ENCODE measurements at places on chromosomes 6 and 20.

- no peak for DNase-seq
Measured at GRCh38 chr20:6311841-6312655, 189.2 kb upstream of the FERMT1 start.

DNA sequence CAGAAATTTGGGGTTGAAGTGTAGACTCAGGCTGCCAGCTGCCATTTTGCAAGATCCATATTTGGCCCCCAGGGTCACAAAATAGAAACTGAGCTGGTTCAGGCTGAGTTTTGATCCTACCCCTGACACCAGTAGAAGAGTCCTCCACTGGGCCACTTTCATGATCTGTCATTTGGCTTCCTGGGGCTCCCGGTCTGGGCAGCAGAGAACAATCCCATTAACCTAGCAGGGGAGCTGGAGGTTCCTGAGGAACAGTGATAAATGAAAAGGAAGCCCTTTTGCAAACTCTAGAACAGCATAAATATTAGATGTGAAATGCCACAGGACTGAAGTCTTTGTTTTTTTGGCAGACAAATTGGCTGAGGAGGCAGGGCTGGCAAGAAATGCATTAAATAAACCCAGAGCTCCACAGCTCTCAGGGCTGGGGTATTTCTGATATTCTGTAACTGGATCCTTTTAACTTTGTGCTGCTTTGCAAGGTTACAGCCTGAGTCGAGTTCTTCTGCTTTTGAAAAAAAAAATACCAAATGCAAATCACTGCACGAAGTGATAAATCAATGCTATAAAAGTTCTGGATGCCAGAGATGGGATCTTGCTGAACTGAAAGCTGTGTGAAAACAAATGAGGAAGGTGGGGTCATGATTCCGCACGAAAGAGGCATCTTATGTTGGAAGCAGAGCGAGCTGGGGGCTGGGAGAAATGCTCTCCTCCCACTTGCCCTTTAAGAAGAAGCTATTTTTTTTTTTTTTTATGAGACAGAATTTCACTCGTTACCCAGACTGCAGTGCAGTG, 64.4 kb downstream of the SULF2 start:
- no peak for DNase-seq

DNA sequence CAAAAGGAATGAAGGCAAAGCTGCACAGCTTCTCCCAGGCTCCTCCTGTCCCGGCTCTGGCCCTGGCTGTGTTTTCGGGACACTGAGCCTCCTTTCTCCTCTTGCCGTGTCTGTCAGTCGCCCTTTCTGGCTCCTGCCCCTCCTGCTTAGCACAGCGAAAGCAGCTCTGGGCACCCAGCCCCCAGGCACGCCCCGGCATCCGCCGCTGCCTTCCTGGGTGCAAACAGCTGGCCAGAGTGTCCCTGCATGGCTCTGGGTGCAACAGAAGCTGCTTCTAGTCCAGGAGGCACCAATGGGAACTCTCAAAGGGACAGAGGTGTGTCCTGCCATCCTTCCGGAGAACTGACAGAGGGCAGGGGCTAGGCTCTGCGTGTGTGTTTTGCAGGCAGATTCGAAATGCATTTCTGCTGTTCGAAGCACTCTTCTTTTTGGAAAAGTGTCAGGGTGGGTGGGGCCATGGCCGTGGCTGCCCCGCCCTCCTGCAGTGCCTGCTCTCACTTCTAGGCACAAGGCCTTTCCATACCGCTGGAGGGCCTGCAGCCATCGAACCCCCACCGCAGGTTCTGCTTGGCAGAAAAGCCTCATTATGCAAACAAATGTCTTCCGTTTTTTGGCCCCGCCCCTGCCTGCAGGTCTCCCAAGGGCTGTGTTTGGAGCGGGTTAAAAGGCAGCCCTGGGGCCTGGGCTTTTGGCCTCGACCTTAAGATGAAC, 15.5 kb downstream of the COL9A3 start:
- DNase-seq, result peak; percentile 12

DNA sequence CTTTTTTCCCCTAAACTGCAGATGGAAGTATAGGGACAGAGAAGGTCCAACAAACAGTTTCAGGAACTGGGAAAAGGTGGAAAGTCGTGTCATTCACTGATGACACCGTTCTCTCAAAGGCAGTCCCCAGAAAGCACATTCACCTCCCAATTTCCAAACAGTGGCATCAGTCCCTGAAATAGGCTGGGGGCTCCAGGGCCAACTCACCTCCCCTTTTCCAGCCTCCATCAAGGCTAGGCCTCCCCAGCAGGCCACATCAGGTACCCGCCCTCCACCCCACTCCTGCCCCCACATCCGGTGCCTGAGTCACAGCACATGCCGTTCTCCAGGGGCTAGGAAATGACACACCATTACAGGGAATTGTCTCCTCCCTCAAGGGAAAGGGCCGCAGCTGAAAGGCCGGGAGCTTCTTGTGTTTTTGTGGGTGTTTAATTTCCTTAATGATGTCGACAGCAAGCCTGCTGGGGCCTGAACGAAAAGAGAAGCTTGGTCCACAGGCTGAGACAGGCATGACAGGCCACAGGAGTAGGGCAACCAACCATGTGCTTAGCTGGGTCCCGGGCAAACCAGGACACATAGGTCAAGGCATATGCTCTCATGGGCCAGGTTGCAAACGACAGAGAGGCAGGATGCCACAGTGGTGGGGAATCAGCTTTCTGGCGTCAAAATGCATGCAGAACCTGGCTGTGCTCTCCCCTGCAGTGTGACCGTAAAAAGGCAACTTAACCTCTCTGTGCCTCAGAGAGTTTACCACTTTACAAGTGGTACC, 39.2 kb downstream of the ZMYND8 start:
- peak; percentile 93 for DNase-seq

DNA sequence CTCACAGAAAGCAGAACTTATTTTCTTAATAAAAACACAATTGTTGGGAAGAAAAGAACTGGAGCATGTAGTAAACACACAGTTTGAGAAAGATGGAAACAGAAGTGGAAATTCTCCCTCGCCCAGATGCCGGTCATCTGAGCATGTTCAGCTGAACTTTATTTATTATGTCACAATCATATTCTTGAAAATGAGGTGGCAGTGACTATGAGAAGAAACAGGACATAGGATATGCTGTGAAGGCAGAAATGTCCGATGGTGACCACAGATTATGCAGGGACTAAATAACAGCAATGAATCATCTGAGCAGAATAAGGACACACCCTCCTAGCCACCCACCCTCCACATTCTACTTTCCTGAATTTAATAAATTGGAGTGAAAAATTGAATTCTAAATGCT, 425.3 kb upstream of the NOX3 start:
- DNase-seq, result peak; percentile 15

DNA sequence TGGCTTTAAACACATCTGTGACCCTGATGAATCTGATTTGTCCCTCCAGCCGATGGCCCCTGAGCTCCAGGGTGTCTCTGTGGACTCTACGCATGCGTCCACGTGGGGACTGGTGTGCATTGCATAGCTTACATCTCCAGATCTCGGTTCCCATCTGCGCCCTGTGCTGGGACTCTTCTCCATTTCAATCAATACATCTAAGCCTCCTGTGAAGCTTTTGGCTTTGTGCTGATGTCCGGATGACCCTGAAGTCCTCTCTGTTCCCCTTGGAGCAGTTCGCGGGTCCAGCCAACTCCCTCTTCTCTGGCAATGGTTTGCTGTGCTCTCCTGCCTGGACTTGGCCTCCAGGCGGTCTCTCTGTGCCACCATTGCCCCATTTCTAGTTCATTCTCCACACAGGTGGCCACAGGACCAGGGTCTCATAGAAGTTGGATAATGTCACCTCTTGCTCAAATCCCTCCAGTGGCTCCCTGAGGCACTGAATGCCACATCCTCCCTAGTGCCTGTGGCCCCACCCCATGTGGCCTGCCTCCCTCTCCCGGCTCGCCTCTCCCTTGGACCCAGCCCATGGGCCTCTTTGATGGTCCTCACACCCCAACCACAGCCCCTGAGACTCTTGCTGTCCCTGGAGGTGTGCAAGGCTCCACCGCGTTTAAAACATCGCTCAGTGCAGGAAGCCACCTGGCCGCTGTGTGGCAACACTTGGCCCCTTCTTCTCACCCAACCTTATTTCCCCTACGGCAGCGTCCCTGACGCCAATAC, 155.4 kb downstream of the SYCP2 start:
- DNase-seq, result no peak

DNA sequence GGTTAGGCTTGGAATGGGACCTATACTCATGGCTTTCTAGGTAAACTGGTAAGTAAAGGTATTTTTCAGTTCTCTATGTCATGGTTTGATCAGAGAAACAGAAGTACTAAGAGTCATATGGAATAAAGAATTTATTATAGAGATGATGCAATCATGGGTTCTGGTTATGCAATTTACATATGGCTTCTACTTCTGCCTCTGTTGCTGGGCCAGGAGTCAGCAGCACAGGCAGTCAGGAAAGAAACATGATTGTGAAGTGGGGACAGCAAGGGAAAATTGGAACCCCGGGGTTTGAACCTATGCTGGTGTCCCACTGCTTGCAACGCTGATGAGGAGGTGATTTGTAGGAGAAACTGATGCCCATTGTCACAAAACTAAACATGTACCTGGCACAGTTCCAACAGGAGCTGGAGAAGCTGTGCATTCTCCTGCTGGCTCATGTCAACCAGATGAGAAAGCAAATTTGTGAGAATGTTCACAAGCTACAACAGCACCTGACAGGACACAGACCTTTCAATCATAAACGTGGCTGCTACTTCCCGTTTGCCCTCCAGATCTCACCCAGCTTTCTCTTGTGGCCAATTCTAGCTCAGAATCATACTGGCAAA, 887.1 kb downstream of the TFAP2A start:
- DNase-seq, result no peak

- DNase-seq, result no peak
Measured at GRCh38 chr20:51583499-51583898, 41.0 kb upstream of the NFATC2 start.

GRCh38 chr6:153572371-153572770, 441.3 kb upstream of the RGS17 start:
- DNase-seq, result no peak

GRCh38 chr20:10022625-10023024, 12.2 kb upstream of the ANKEF1 start:
- DNase-seq, result no peak

- DNase-seq, result no peak
Measured at GRCh38 chr6:167212713-167213005, 54.9 kb upstream of the GPR31 start.

DNA sequence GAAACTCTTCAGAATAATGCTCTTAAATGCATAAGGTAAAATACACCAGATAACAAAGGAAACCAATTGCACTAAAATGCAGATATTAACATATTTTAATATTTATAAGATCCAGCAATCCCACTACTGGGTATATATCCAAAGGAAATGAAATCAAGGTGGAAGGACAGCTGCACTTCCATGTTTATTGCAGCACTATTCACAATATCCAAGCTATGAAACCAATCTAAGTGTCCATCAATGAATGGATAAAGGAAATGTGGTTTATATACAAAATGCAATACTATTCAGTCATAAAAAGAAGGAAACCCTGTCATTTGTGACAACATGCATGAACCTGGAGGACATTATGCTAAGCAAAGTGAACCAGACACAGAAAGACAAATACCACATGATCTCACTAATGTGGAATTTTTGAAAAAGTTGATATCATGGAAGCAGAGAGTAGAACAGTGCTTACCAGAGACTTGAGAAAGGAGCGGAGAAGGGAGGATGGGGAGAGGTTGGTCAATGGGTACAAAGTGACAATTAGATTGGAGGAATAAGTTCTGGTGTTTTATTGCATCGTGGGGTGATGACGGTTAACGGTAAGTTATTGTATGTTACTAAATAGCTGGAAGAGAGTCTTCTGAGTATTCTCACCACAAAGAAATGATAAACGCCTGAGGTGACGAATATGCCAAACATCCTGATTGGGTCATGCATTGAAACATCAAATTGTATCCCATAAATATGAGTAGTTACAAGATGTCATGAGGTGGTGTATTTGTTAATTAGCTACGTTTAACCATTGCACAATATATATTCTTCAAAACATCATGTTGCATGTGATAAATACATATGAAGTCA, 37.9 kb upstream of the RNF24 start:
- peak; percentile 28 for DNase-seq

- no peak for DNase-seq
Measured at GRCh38 chr6:12051861-12052368, 39.8 kb downstream of the HIVEP1 start.

DNA sequence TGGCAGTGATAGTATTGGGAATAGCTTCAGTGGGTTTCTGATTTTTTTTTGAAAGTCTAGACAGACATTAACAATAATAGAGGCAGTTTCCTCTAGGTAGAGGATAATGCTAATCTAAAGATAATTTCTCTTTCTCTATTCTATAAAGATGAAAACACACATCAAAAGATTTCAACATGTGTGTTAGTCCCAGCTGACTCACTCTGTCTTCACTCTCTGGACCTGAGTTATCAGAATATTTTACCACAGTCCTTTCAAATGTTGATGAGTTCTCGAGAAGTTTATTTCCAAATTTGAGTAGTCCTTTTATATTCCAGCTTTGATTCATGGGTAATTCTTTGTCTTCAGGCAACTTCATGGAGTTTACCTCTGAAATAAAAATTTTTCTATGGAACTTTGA, 17.1 kb downstream of the RPRD1B start:
- DNase-seq, result peak; percentile 33

GRCh38 chr6:78577585-78577984, 289.8 kb upstream of the IRAK1BP1 start:
- DNase-seq, result no peak

DNA sequence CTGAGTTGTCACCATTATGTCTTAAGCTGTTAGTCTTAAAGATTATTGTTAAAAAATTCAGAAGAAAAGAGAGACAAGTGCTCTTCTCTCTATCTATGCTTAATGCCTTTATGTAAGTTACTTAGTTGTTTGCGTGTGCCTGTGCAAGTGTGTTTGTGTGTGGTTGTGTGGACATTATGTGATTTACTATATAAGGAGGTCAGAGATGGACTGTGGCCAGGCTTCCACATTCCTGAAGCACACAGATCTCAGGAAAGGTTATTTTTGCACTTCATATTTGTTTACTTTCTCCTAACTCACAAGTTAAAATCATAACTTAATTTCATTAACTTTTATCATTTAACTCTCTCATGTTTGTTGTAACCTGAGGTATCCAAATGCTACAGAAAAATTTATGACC, 14.5 kb downstream of the ENPP4 start:
- no peak for DNase-seq

- no peak for DNase-seq
Measured at GRCh38 chr6:24951811-24952299, 16.1 kb upstream of the RIPOR2 start.

DNA sequence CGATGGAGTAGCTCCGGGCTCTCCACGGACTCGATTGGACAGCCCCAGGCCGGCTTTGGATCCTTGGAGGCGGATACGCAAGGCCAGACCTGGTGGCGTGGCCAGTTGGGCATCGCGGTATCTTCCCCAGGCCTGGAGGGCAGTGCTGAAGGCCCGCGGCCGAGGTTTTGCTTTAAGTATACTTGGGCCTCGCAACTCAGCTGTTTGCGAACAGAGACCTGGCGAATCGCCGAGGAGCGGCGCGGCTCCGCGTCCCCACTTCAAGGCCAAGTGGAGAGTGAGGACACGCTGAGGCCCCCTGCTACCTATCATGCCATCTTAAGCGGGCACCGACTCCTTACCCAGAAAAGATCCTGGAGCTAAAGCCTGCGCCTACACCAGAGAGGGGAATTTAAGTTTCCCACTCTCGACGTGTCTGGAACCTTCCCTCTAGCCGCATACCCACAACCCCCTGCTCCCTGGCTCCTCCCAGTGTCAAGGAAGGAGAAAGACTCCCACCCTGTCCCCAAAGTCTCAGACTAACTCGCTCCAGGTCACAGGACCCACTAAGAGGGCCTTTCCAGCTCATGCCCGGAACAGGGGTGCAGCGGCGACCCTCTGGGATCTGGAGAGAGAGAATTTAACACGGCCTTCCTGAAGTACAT, 4.1 kb downstream of the LINC00237 start:
- no peak for DNase-seq

GRCh38 chr6:47788498-47788884, 6.7 kb downstream of the OPN5 start:
- DNase-seq, result no peak
